PC-3 (cell line): ENCODE measurements at places on chromosomes 11 and 22.

GRCh38 chr11:17985517-17985916, 27.3 kb downstream of the SERGEF start:
- DNase-seq, result peak; percentile 92

- no peak for DNase-seq
These were observed 18.5 kb downstream of the MYH9 start for GRCh38 chr22:36369004-36369921.

GRCh38 chr11:23112987-23113886, 253.0 kb upstream of the CCDC179 start:
- DNase-seq, result peak; percentile 85

GRCh38 chr11:19511413-19512183, 201.0 kb upstream of the NAV2 start:
- DNase-seq, result no peak

GRCh38 chr22:48827268-48827846, 1000.3 kb downstream of the BRD1 start:
- DNase-seq, result peak; percentile 1

- DNase-seq, result no peak
These were observed 49.8 kb downstream of the SHANK2 start for GRCh38 chr11:71202598-71202944.

- no peak for DNase-seq
These were observed 55.9 kb downstream of the LRRC32 start for GRCh38 chr11:76614471-76615179.
